T-helper 9 cell (primary cell): ENCODE measurements at places on chromosomes 6 and 20.

DNA sequence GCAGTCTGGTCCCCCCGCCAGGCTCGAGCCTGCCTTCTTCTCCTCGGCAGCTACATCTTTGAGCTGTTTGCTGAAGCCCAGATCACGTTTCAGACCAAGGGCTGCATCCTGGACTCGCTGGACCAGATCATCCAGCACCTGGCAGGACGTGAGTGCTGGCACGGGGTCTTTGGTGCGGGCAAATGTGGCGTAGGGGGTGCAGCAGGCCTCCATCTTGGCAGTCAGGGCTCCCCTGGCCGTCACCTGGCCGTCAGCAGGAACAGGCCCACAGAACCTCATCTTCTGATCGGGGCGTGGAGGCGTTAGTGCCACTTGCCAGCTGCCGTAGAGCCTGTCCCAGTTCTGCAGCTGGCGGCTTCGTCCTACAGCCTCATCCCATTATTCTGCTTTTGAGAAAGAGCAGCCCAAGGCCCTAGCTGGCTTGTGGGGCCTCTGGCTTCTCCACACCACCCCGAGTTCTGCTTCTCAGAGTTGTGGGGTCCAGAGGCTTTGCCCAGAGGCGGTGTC is 16.6 kb upstream of the TNFRSF6B start:
- DNase-seq: no peak

DNA sequence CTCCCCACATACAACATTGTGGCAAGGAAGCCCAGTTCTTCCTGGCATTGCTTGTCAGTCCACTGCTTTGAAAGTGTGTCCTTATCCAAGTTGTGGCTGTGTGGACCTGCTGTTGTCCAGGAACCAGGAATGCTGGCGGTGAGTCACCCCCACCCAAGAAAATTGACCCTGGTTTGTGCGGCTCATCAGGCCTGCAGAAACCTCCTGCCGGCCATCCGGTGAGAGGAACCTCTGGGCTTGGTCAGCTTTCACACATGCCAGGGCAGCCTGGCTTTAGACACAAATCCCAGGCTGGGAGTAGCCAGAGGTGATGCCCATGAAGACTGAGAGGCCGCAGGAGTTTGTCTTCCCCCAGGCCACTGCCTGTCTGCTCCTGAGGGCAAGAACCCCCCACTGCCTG is 223.6 kb downstream of the TTLL2 start:
- no peak for DNase-seq

DNA sequence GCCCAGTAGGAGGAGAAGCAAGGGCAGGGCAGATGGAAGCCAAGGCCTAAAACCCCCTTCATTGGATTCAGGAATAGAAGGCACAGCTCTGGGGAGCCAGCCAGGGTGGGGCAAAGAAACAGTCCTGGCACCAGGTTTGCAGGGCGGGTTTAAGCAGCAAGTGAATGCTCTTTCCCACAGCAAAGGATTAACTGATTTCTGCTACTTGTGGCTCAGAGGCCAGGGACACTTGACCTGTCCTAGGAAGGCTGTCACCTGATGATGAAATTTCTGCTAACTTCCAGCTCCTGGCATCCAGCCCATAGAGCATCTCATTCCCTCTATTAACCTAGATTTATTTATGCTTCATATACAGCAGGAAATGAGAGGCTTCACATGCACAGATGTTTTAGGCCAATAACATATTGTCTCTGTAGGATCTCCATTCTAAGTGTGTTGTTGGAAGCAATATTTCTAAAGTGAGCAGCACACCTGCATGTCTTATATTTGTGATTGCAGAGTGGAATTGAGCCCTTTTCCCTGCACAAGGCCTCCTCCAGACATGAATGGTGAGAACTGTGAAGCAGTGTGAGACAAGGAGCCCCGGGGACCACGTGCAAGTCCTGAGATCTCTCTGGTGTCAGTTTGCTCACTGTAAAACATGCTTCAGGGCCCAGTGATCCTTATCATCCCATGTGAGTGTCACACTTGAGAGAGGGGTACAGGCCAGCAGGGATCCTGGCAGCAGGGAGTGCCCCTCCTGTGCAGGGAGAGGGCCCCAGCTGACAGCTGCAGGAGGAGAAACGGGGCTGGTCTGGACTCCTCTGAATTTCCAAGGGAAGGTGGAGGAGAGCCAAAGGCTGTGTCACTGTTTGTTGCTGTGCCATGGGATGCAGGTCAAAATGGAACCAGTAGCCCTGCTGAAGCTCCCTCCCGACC is 41.1 kb upstream of the CST5 start:
- DNase-seq: no peak

DNA sequence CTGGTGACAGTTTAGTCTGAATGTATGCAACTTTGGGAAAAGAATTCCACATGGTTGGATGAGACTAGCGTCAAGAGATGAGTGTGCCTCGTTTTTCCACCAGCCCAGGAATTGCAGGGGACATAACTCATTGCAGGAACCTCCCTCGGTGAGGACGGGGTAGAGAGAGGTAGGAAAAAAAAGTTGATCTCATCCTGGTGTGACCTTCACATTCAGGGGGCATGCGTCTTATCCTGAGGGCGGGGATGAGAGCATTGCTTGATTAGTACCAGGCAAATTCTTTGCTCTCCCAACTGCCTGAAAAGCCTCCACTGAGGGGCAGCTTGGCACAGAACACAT is 11.8 kb downstream of the TLDC2 start:
- DNase-seq: no peak

- no peak for DNase-seq
Observed at GRCh38 chr6:150491131-150491810, 108.4 kb upstream of the PLEKHG1 start.

DNA sequence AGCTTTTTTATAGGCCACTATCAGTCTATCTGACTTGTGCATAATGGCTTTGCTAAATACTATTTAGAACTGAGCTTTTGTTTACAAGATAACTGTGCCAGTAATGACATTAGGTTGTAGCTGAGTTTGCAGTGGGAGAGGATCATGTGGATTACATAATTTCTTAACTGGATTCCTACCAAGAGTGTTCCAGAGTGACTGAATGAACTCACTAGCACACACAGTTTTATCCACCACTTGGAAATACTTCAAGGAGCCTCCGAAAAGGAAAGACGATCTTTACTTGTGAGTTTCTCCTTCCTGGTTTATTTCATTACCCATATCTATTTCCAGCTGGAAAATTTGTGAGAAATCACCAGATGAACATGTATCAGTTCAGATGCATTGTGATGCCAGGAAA is 10.9 kb upstream of the SYNE1 start:
- no peak for DNase-seq

DNA sequence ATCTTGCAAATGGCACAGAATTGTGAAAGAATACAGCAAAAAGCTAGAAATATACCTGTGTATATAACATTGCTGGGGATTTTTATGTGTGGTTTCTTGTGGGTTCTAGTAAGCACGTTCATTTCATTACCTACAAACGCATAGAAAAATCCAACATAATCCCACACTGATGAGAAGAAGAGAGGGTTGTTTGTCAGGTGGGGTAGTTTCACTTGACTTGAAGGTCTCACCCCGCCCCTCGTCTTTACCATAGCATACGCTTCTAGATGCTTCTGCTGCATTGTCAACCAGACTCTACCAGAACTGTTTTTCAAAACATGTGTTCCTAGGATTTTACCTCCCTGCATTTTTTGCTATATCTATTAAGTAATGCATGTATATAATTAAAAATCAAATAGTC is 284.1 kb upstream of the TAB2 start:
- DNase-seq: no peak

DNA sequence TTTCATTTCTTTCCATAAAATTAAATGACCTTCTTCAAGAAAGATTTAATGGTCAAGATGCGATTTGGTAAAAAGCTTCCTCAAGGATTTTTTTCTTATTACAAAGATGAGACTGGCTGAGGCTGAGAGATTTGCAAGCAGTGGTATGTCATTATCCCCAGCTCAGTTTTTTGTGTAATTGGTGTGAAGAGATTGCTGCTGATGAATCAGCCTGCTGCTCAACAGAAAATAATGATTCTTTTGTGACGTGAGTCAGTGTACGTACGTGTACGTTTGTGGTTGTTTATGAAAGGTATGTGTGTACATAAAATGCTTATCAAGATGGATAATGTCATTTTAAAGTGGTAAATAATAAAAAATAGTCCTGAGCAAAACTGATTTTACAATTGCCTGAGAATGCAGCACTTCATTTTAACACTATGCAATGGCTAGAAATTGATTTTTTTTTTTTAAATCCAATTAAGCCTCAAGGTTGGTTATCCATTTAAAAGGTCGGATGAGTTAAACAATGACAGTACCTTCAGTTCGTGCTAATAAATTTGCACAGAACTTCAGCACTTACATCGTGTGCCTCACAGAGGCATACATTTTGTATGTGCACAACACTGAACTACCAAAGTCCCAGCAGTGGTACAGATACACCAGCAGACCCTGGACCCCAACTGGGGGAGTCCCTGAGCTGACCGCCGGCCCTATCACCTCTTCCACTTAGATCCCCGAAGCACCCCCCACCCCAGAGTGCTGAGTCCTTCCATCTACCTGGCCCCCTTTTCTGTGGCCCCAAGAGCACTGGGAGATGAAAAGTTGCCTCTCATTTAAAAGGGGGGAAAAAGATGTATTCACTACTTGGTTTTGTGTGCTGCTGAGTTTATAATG is 9.7 kb upstream of the NPEPL1 start:
- DNase-seq: no peak

DNA sequence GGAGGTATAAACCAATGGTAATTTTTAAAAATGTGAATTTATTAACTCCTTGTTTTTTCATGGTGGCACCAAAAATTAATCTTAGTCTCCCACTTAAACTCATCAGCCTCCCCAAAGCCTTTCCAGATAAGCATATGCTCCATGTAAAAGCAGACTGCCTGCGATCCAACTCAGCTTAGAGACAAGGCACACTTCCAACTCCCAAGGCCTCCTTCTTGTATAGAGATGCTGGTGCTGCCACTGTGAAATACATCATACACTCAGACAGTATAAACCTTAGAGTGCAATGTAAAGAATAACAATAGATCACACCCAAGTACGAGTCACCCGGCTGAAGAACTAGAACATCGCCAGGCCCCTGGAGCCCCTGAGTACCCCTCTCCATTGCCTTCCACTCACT is 2.0 kb downstream of the ANKRD6 start:
- DNase-seq: no peak

- no peak for DNase-seq
Observed at GRCh38 chr20:45087814-45088213, 13.1 kb downstream of the KCNS1 start.

- DNase-seq: no peak
Observed at GRCh38 chr6:37077905-37078296, 72.4 kb downstream of the FGD2 start.

GRCh38 chr20:38152621-38153221 is 12.3 kb downstream of the TGM2 start:
- DNase-seq: no peak

GRCh38 chr6:156316583-156317125 is 460.5 kb upstream of the ARID1B start:
- no peak for DNase-seq

DNA sequence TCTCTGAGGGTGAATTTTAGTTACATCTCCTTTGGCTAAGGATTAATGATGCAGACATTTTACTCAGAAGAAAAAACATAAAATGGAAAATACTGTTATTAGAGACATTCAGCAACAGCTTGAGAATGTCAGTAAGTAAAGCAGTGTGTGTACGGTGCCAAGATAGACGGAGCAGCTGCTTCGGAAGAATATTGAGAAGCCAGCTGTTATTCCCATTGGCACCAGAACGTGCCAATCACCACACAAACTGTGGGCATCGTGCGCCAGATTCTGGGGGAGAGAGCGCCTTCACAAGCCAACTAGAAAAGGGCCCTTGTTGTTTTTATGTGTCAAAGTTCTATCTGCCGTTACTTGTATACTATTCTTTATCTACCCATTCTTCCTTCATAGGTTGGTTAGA is 163.4 kb downstream of the MTFR2 start:
- no peak for DNase-seq

GRCh38 chr20:49768204-49769047 is 44.2 kb upstream of the SLC9A8 start:
- DNase-seq: no peak

DNA sequence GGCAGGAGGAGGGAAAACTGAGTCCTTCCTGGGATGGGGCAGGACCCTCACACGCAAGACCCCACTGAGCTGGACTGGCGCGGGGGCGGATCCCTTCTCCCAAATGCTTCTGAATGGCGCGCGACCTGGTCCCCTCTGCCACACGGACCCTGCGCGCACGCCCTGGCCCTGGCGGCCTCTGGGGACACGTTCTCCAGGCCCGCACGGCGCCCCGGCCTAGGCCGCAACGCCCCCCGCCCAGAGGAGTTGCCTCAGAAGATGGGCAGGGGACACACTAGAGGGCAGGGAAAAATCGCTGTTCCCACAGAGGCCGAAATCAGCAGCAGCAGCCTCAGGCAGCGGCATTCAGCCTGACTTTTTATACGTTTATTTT is 45.2 kb upstream of the OSTM1 start:
- no peak for DNase-seq

- DNase-seq: no peak
Observed at GRCh38 chr20:61115364-61116065, 136.5 kb upstream of the CDH4 start.

DNA sequence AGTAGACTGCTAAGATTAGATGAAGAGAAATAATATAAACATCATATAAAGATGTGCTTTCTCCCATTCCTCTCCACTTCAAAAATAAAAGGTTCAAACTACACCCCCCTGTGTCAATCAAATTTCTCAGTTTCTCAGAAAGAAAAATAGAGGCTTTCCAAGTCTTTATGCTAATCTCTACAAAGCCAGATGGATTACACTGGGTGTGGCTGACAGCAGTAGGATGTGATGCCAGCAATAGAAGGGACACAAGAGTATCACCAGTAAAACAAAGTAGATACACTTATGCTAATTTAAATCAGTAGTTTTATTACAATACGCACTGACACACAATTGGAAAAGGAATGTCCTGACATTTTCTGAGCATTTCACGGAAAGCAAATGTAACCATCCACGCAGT is 353.4 kb downstream of the RNGTT start:
- DNase-seq: no peak

GRCh38 chr6:142857233-142857761 is 87.7 kb downstream of the HIVEP2 start:
- DNase-seq: no peak

DNA sequence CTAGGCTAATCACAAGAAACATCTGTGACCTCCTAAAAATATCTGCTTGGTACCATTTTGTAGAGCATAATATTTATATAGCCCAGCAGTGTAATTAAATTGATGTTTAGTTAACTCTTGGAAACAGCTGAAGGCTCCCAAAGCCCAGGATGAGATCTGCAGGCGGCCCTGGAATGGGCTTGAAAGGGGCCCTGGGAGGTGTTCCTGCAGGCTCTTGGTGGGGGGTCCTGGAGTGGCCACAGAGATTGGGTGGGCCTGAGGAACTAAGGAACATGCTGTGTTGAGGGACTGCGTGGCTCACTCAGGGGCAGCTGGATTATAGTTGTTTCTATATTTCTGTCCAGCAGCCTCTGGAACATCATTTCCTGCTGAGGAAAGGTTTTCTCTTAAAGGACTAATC is 9.2 kb downstream of the SCP2D1 start:
- DNase-seq: no peak

- DNase-seq: no peak
Observed at GRCh38 chr20:17885076-17885475, 83.5 kb downstream of the SNX5 start.

- DNase-seq: no peak
Observed at GRCh38 chr20:54063992-54064676, 6.3 kb downstream of the BCAS1 start.
